Fibroblast of skin of left quadriceps (primary cell): ENCODE measurements at places on chromosomes 6 and 20.
A peak's percentile ranks its signal among the peaks of the same experiment; 100 is the strongest.

DNA sequence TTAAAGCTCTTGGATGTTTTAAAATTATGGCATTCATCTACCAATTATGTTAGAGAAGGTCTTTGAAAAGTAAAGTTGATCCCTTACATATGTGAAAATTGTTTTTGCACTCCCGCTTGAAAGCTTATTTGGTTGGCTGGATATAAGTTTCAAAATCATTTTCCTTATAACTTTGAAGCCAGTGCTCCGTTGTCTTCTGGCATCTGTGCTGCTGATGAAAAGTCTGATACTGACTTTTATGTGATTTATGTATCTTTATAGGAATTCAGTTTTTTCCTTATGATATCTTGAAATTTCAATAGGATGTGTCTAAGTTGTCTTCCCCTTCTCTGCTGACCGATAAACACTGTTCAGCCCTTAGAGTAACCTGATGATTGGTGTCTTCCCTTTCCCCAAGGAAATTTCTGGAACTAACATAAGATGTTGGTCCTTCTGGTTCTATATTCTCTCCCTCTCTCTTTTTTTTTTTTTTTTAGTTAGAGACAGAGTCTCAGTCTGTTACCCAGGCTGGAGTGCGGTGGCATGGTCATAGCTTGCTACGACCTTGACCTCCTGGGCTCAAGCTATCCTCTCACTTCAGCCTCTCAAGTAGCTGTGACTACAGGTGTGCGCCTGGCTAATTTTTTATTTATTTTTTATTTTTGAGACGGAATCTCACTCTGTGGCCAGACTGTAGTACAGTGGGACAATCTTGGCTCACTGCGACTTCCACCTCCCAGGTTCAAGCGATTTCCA, 12.7 kb downstream of the PANK2 start:
- DNase-seq = no peak

GRCh38 chr6:132964868-132965382, 150.6 kb downstream of the RPS12 start:
- DNase-seq = no peak

DNA sequence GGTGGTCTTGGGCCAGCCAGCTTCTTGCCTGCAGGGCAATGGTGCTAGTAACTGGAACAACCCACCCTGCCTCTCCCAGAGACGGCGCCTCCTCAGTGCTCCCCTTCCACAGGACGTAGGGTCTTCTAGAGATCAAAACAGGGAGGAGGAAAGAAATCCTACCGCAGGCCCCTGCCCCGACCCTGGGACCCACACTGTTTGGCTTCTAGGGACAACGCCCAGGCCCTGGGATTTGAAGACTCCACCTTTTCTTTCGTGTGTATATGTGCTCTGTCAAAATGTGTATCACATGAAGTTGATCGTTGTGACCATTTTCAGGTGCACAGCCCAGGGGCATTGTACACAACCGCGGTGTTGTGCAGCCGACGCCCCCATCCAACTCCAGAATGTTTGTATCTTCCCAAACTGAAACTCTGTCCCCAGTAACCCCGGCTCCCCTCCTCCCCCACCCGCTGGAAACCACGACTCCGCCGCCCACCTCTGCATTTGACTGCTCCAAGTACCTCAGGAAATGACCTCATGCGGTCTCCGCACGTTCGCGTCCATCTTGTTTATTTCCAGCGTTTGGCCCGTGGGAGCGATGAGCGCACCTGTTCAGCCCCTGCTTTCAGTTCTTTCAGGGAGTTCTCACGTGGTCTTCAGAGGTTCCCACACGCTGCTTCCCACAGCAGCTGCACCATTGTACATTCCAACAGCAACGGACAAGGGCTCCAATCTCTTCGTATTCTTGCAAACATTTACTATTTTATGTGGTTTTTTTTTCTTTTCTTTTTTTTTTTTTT, 3.4 kb upstream of the BHLHE23 start:
- DNase-seq = no peak

- DNase-seq = no peak
Measured at GRCh38 chr6:107871976-107872375, 47.9 kb upstream of the SCML4 start.

DNA sequence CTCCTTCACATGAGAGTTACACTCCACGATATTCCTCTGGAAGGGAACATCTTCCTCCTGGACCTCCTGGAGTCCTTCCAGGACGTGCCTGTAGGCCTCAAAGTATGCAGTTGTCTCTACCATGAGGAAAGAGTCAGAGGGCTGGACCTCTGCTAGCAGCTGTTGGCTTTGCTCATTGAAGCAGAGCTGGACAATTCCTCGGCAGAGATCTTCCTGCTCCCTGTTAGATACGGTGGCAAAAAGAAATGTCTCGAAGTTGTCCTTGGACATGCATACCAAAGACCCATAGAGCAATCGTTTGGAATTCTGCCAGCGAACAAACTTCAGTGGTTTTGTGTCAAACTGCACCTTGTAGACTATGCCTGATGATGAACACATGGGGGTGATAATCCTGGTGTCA, 7.7 kb downstream of the ZNFX1 start:
- no peak for DNase-seq

DNA sequence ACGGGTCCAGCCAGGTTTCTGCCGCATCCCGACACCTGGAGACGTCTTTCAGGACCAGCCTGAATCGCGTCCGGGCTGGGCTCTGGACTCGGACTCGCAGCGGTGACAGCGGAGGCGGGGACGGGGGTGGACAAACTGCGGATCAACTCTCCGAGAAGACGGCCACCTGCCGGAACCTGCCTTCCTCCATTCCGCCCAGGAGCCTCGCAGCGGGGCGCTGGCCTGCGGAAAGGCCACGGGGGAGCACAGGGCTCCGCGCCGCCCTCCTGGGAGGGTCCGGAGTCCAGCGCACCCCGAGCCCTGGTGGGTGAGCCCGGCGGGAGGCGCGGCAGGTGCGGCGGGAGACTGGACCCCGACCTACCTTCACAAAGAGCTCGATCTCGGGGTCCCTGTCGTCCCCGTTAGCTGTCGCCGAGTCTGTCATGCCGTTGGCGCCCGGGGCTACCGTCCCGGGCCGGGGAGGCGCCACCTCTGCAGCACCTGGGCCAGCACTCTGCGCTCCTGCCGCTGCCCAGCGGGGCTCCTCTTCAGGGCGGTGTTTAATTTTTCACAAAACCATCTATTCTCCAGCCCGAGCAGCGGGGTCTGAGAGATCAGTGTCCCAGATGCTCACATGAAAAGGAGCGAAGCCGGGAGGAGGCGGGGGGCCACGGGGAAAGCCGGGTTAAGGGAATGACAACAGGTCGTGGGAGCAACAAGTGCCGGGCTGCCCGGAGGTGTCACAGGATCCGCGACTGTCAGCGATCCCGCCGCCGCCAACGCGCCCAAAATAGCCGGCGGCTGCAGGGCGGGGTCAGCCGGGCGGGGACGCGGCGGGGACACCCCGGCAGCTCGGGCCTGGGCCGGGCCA, at the start of gene CLIC5:
CLIC5 (minus strand) TSS at position 742 of the 850 bp plus-strand sequence; CDS start at position 424, 318 bp downstream.
- no peak for DNase-seq

DNA sequence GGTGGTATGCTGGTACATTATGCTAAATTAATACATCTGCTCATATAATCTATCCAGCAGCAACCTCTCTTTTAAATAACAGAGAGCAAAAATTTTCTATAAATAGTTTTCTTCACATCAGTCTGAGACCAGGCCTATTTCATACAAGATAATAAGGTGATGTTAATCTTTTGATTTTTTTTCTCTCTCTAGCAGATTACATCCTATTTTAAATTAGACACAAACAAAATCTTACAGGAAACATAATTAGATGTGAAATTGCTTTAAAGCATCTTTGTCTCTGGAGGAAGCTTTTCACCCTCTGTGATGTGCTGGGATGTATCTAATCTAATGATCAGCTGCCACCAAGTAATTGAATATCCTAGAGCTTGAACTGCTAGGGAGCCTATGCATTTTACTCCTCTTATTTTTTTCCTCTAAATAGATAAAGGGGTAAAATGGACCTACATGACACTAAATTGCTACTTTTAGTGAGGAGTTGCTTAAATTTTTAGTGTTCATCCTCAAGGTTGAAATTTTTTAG, 165.5 kb downstream of the MANEA start:
- DNase-seq = no peak

DNA sequence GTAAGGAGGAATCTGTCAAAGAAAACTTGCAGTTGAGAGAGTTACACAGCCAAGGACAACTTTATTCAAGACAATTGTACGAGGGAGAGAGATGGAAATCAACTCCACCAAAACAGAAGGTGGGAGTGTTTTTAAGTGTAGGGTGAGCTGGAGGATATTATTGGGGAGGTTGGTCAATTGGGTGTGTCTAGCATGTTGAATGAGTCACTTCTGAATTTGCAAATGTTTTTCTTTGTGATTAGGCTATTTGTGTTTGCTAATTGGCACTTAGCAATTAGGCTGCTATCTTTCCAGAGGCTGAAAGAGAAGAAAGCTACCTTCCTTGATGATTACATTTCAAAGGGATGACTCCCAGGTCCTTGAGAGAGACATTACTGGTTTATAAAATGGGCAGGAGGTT, 441.1 kb downstream of the MEI4 start:
- no peak for DNase-seq

DNA sequence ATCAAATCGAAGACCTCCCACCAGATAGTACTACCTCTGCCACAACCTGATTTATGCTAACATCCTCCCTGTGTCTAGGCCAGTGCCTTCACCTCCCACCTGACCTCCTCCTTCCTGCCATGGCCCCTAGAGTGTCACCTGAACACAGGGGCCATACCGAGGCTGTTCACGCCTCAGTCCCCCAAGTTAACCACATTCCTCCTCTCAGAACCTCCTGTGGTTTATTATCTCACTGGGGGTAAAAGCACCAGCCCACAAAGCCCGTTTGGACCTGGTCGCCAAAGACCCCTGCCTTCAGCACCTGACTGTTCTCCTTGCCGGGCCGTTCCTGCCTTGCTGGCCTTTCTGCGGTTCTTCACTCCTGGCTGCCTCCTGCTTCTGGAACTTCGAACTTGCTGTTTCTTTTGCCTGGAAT, 13.7 kb downstream of the MAS1 start:
- DNase-seq = no peak

GRCh38 chr6:24923885-24924401, 11.8 kb downstream of the RIPOR2 start:
- no peak for DNase-seq

GRCh38 chr6:150211700-150212511, 69.1 kb downstream of the PPP1R14C start:
- DNase-seq = peak; percentile 81

DNA sequence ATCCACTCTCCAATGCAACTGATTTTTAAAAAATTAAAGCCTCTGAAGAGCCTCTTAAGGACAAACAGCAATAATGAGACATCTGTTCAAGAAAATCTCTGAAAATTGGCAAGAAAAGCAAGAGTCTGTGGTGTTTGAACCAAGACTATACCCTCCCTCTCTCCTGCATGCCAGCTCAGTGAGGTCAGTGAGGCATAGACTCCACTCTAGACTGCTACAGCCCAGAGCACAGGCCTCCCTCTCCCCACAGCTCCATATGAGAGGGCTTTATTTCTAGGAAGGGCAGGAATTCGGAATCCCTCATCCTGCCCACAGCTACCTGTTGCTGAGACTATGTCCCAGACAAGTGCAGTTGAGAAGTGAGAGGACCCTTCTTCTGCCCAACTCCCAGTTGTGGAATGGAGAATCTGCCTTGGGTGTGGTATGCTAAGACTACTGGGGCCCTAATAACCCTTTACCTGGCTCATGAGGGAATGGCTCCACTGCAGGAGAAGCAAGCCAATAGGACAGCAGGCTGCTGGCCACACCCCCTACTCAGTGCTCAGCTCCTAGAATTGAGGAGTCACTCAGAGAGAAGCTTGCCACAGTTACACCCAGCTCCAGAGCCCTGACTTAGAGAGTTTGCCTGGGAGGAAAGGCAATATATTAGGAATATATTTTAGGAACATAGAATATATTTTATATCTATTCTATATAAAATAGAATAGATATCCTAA, 22.7 kb upstream of the HLA-DQA1 start:
- DNase-seq = no peak

DNA sequence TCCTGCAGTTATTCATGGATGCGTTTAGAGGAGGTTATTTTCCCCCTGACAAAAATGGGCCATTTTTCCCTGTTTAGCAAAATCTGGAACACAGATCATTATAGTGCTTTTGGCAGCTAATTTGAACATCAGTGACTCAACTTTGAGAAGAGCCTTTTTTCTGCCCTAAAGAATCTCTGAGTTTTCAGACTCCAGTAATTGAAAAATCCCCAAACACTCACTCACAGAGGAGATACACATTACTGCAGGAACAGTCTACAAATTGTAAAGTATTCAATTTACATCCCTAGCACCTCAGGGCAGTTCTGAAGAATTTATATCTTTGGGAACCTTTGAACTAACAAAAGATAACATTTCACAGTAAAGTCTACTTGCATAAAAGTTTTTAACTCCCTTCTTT, 966.6 kb upstream of the SLC35B3 start:
- no peak for DNase-seq

GRCh38 chr6:151340219-151340978, 51.0 kb downstream of the ZBTB2 start:
- no peak for DNase-seq

DNA sequence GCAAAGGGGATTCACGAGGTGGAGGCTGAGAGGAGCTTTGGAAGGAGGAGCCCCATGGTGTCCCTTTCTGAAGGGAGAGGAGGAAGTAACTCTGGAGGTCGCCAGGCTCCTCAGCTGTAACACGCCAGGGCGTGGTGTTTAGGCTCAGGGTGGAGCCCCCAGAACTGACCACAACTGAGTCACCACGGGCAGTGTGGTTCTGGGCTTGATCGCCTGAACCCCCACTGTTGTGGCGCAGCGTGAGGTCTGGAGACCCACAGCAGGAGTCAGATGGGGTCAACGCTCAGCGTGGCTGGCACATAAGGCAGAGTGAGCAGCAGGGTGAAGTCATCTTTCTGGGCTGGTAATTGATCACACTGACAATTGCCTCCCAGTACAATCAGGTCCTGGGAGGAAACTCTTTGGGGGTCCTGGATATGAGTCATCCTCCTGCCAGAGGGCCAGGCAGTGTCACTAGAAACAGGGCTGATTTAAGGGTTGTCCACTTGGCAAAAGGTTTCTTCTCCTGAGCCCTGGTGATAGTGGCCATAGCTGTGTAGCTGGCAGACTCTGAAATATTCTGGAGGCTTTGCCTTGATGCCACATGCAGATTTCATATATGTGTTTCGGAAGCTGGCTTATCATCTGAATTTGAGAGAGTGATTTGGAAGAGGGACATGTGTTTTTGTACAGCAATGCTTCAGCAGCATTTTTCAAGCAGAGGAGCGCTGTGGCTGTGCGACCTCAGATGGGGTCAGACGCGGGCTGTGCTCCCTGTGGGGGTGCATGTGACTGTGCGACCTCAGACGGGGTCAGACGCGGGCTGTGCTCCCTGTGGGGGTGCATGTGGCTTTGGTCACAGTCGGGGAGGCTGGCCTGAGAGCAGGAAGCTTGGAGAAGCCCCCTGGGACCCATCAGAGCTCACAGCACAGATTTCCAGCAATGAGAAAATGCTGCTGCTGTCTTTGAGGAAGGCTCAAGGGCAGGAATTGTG, 50.0 kb downstream of the SYNJ2 start:
- no peak for DNase-seq

DNA sequence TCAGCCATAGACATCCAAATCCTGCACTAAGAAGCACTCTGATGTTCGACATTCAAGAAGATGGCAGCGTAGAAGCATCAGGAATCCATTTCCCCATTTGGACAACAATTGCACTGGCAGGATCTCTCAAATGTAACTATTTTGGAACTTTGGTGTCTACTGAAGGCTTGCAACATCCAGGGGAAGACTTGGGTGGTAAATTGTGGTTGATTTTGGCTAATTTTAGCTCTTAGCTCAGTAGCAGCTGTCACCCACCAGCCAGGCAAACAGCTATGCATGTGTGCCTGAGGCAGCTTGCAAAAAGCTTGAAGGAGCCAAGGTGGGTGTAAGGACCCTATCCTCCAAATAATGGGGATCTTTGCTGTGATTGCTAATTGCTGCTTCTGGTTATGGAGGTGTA, 35.1 kb upstream of the PPP1R3G start:
- DNase-seq = no peak
